Activated CD4-positive, alpha-beta T cell treated with anti-CD3 and anti-CD28 coated beads for 36 hours (primary cell): ENCODE measurements at places on chromosomes 12 and 14. TPM values are rescaled to one million over a fixed set of nuclear protein-coding genes. Genes with fewer than 3 reads are reported as not detected.

PTPN6 gene
- 335 TPM for total RNA-seq

GRCh38 chr14:49584058-49584457, 2.1 kb downstream of the RPS29 start:
- no peak for DNase-seq

DNA sequence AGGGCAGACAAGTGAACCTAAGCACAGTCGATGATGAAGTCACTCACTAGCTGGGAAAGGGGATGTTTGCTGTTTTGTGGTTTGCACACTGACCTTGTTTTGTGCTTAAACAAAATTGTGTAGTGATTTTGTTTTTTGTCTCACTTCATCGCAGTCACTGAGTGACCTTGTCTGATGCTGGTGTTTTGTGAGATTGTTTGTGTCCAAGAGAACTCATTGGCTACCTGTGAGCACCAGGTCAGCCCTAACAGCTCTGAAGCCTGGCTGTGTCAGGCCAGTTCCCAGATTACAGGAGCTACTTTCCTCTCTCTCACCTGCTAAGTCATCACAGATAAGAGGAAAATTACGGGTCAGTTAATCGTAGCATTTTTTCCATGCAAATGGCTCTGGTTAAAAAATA, 3.9 kb upstream of the ESYT1 start:
- no peak for DNase-seq

- no peak for DNase-seq
These were observed 44.4 kb downstream of the ANO6 start for GRCh38 chr12:45260104-45260815.

DNA sequence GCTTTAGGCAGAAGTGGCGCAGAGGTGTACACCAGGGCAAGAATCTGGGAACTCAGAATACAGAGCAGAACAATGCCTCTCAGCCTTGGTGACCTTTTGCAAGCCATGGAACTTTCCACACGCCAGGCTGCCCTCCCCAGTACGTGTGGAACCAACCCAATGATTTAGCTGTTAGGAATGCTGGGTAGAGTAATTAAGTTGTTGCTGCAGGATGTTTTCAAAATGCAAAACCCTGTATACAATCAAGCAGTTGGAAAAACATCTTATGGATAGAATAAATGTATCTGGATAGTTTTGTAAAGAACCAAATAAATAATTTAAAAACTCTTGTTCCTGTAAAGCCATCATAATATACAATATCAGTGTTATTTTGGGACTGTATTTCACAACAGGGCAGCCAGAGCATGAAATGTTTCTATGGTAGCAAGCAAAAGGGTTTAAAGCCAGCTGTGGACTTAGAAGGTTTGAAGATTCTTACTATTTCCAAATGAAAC, 19.4 kb downstream of the PPP1R36 start:
- DNase-seq = no peak

GRCh38 chr14:90573385-90574105, 176.7 kb downstream of the CALM1 start:
- DNase-seq = no peak
